ENCODE measurements at places on chromosomes 5 and 9.

- no peak for DNase-seq
Observed at GRCh38 chr9:19032406-19032805, 603 bp downstream of the SAXO1 start.

DNA sequence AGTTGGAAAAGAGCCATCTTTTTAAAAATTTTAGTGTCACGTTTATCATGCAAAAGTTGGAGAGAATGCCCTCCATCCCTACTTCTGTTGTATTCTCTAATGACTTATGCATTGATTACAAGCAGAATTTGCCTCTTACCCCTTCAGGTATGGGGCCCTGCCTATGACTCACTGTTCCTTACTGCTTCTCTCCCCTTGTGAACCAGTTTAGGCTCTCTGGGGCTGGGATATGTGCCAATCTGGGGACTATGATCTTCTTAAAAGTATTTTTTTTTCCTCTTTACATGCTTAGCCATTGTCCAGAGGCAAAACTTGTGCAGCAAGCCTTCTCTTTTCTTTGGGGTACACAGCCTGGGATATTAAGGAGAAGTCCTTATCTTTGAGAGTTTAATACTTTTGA lies 37.4 kb downstream of the CAMK4 start:
- no peak for DNase-seq

DNA sequence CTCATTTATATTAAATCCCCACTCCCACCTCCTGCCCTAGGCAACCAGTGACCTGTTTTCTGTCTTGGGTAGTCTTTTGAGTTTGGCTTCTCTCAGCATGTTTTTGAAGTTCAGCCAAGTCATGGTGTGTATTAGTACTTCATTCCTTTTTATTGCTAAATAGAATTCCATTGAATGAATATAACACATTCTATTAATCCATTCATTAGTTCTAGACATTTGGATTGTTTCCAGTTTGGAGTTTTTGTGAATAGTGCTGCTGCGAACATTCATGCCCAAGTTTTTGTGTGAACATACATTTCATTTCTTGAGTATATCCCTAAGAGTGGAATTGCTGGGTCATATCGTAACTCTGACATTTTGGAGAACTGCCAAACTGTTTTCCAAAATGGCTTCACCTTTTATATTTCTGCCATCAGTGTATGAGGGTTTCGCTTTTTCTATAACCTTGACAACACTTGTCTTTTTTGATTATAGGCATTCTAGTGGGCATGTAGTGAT lies 2.7 kb downstream of the ZNF346 start:
- DNase-seq: no peak

DNA sequence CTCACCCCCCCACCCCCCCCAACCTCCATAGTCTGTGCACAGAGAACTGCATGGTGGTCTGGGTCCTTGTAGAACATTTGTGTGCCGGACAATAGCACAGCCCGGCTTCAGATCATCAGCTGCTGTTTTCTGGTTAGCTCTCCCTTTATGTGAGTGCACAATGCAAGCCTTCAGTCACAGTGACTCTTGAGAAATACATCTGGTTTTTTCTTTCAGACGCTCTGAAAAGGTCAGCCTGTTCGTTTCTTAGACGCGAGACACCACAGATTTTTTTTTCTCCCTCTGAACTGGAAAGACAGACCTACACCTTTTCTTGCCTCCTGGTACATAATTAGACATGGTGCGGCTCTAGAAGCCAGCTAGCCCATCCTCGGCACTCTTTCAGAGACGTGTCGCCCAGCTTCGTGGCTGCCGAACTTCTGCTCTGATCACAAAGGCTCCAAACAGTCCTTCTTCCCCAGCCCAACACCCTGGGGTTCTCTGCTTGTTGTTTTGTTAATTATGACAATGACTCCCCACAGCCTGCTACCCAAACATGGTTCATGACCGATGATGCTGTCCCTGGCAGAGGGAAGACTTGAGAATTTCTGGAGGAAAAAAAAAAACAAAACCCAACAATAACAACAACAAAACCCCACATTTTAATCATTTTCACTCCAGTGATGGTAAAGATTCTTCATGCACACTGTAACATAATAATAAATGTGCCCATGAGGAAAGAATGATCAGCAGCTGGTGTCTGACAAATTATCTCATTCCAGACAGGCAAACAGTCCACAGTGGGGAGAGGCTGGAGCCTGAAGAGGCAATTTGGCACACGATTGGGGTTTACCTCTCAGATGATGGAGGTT lies 241.4 kb upstream of the ZNF462 start:
- DNase-seq: peak; percentile 4

- DNase-seq: no peak
Observed at GRCh38 chr9:127129718-127130085, 7.3 kb upstream of the ANGPTL2 start.

DNA sequence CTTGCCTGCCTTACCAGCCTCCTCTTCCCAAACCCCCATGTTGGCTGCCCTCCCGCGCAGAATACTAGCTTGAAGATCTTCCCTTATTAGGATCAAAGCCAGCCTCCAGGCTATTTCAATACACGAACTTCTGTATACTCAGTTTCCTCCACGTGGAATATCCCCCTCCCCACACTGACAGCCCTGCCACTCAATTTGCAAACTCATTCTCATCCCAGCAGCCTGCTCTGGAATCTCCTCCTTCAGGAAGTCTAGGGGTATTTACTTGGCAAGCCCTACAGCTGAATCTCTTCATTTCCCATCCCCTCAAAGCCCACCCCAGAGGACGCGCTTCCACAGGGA lies 157.0 kb upstream of the SMIM23 start:
- DNase-seq: no peak

DNA sequence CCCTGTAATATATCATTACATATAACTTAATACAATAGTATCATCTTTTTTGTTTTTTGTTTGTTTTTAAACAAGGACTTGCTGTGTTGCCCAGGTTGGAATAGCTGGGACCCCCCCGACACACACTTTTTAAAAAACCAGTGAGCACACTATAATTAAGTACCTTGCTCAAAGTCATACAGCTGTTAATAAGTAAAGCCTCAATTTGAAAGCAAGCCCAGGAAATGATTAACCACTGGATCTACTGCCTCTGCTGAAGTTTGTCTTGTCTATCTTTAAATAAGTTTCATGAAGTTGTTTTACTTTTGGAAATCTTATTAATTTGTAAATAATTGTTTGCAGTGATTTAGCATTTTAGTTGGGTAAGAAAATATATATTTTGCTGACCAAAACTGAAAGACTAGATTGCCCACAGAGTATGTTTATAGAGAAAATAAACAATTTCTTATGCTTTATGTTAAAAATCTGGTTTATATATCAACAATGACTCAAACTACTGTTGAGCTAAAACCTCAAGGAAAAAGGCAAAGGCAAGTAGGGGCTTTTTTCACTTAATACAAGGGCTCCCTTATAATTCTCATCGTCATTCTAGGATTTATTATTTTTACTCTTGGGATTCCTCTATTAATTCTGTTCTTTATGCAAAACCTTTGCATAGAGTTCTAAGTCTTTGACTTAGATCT lies 5.8 kb upstream of the CARNMT1 start:
- DNase-seq: no peak

DNA sequence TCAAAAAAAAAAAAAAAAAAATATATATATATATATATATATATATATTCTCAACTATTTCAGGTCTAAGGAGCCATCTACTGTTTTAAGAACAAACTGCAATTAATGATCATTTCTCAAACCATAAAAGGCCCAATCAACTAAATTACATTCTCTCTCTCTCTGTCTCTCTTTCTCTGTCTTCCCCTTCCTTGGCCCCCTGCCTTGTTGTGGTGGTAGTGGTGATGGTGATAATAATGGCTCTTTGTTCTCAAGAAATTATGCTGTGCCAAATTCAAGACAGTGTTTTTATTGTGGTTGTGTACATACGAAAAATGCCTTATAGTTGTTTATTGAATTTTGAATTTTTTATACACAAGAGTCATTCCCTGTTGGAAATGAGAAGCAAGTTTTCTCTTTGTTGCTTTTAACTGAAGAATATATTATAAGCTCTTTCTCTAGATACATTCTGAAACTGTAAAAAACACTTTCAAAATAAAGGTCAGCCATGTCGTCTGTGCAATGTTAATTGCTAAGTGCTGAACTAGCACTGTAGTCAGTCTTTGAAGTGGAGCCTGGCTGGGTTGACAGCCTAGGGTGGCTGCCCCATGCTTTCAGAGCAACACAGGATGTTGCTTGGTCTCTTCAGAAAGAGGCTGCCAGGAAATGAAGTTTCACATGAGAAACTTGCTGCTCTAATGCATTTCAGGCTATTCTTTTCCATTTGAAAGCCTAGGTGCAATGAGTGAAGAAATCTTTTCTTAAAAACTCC lies 96.0 kb downstream of the HINT1 start:
- no peak for DNase-seq

GRCh38 chr5:150999704-151000442 lies 20.5 kb upstream of the GPX3 start:
- no peak for DNase-seq

- DNase-seq: no peak
Observed at GRCh38 chr9:127966416-127967150, 14.2 kb downstream of the EEIG1 start.

GRCh38 chr9:20255052-20255451 lies 367.2 kb downstream of the MLLT3 start:
- DNase-seq: no peak

- no peak for DNase-seq
Observed at GRCh38 chr5:139243425-139243970, 45.3 kb upstream of the SIL1 start.

DNA sequence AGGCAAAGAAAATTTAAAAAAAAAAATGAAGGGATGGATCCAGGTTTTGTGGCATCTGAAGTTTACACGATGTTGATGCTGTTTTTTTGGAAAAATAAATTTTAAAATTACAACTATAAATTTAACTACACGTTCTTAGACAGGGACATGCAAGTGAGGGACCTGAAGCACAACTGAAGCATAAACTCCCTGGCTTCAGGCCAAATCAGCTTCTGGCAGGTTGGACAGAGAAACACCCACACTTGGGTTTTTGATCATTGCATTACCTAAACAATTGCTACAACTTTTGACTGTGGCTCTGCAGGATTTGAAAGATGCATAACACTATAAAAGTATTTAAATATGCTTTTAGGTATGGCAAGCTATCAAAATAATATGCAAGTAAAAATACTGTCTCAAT lies 1318.3 kb upstream of the DMAC1 start:
- DNase-seq: no peak

DNA sequence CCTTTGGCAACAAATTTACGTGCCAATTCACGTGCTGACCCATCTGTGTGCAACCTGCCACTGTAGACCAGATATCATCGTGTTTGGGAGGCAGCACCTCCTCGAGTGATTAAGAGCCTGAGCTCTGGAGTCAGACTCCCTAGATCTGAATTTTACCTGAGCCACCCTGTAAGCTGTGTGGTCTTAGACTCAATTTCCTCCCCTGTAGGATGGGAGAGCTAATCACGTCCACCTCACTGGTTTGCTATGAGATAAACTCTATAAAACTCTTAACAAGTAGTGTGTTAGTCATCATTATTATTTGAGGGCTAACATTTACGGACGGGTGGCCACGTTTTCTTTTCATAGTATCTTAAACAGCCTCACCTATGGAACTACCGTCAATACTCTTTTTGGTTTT lies 220.0 kb upstream of the ADAMTSL1 start:
- DNase-seq: no peak

DNA sequence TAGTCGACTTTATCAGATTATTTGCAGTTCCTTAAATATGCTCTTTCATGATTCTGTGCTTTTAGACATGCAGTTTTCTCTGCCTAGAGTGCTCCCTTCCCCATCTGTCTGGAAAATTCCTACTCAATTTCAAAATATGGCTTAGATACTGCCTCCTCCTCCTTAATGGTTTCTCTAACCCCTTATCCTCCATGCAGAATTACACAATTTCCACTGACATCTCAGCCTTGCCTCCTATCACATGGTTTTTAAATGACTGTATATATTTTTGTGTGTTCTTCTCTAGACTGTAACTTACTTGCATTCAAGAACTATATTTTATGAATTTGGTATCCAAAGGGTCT lies 85.2 kb downstream of the SLC44A1 start:
- no peak for DNase-seq

DNA sequence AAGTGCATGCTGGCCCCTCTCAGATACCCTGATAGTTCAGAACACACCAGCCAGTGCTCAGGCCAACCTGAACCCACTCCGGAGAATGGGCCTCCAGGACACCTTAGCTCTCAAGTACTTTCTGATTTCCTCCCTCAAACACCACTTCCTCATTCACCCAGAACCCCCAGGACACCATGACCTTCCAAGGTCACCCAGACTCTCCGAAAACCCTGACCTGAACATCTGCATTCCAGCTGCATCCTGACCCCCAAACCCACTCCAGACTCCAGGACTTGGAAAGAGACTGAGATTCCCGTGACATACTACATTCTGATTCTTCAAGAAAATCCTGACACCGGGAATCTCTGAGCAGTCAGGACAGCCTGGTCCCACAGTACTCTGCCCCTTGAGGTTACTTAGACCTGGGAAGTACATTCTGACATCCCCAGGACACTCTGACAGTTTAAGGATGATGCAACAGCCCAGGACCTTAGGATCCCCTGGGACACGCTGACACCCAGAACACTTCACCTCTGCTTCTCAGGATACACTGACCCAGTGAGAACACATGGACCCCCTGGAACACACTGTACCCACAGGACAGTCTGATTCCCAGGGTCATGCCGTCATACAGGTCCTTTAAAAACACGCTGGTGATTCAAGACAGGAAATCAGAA lies 747 bp upstream of the PROP1 start:
- no peak for DNase-seq

DNA sequence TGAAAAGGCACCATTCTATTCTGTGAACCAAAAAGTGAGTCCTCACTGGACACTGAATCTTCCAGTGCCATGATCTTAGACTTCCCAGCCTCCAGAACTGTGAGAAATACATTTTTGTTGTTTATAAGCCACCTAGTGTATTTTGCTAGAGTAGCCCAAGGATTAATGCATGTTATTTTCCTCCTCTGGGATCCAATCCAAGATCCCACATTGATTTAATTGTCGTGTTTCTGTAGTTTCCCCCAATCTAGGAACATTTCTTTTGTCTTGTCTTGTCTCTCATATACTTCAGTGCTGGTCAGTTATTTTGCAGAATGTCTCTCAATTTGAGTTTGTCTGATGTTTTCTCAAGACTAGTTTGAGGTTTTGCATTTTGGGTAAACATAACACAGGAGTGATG lies 36.4 kb downstream of the GDNF start:
- no peak for DNase-seq

DNA sequence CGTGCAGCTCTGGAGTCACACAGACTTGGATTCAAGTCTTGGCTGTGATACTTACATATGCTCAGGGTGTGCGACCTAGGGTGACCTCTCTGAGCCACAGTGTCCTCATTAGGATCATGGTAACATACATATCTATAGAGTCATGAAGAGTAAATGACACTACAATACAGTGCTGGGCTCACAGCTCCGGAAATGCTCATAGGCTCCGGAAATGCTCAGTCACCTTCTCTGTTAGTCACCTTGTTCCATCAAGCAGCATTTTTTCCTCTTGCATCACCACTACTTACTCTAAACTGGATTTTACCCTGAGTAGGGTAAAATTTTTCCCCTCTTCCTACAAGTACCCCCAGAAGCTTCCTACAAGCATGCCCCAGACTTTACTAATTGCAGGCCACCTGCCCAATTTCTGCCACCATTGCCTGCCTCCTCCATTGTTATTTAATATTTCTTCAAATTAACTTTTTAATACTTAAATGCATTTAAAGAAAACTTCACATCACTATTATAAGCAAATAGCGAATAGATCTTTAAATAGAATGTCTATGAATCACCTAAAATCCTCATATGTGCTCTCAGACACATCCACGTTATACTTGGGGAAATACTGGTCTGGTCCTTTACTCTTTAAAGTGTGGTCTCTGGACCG lies 147.6 kb upstream of the SPRY4 start:
- peak; percentile 91 for DNase-seq

Data from AG08395 (cell line).